Fibroblast of gingiva (primary cell): ENCODE measurements at places on chromosomes 3 and 15.

DNA sequence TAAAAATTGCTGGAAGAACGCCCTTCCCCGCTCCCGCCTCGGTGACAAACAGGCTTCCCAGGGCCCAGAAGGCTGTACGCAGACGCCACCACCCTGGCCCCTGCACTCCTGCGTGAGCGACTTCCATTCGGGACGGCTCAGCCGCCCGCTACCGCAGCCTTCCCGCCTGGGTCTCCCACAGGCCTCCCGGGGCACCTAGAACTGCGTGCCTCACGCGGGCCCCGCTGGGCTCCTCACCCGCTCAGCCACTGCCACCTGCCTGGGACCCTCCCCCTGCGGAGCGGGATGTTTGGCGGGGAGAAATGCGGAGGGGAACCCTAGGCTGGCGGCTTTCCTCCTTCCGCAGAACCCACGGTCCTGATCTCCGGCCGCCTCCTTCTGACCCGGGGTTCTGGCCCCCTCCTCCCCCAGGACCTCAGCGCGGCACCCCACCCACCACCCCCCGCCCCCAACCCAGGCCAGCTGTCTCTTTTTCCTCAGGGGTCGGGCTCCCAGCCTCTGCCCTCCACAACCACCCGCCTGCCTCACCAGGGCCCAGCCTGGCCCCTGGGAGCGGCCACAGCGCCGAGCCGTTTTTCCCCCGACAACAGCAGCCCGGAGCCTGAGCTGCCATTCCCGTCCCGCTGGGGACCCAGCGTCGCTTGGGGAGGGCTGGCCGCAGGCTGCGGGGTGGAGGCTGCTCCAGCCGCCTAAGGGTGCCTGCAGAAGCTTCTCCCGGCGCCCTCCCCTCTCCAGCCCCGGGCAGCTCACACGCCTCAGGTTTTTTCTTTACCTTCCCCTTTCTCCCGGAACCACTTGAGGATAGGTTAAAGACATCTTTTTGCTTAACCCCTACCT is 27.6 kb upstream of the RAB7A start:
- no peak for DNase-seq

DNA sequence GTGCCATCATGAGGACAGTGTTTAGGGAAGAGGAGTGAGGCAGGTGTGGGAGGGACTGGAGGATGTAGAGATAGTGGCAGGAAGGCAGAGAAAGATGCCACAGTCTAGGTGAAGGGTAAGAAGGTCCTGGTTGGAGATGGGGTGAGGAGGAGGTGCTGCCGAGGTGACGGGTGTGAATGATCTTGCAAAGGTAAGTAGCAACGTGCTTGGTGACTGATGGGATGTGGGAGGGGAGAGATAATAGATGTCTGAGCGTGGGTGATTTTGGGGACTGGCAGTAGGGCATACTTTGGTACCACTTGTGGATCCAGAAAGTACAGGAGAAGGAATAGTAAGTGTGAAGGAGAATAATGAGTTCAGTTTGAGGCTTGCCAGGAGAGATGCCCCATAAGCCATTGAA is 27.2 kb downstream of the EPHB3 start:
- no peak for DNase-seq

GRCh38 chr3:161859865-161860450 is 363.4 kb downstream of the OTOL1 start:
- DNase-seq, result no peak

DNA sequence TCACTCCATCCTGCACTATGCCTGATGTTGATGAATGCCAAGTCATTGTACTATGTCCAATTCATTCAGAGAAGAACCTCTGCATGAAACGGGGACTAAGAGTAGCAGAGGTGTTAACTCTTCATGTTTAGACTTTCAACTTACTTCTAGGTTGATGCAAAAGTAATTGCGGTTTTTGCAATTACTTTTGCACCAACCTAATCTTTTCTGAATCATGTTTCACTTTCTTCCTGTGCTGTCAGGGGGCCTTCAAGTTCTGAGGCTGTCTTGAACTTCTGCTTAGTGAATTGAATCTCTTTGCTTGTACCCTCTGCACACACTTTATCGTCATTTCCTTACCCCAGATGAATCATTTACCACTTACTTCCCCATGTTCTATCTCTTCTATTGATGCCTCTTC is 636.2 kb downstream of the NAALADL2 start:
- DNase-seq, result no peak

DNA sequence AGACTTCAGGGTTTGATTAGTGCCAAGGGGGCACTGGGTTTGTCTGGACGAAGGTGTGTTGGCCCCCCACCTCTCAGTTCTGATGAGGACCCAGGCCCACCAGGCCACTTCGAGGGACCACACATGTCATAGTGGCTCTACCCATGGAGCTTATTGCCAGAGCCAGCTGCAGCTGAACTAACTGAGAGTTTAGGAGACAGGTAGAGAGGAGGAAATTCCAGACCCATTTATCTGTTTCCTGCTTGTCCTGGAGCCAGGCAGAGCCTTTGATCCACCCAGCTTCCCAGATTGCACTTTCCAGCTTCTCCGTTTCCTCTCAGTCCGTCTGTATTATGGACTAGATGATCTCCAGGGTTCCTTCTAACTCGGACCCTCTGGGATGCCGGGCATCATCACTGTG is 20.9 kb downstream of the SLC24A1 start:
- DNase-seq, result no peak

- no peak for DNase-seq
These were observed 60.6 kb downstream of the THRB start for GRCh38 chr3:24433838-24434591.

DNA sequence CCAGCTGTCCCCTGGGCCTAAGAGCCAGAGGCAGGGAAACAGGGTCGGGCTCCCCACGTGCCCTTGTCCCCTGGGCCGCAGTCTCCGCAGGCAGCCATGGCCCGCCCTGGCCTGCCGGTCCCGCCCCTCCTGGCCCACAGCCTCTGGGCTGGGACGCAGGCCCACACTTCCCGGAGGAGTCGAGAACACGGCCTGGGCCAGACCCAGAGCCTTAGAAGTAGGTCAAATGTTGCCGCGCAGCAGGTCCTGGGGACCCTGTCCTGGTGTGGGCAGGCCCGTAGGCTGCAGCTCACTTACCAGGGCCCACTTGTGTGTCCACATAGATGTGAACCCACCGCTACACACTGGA is 4.3 kb upstream of the MYL3 start:
- peak; percentile 80 for DNase-seq

DNA sequence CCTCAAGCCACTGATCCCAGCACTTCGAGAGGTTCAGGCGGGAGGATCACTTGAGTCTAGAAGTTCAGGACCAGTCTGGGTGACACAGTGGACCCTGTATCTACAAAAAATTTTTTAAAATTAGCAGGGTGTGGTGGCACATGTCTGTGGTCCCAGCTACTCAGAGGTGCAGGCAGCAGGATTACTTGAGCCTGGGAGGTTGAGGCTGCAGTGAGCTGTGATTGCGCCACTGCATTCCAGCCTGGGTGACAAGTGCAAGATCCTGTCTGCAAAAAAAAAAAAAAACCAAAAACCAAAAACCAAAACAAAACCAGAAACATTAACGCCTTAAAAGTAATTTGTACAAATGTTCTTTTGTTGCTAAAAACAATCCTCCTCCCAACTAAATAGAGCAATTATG is 27.9 kb upstream of the SLC12A8 start:
- DNase-seq, result peak; percentile 19

DNA sequence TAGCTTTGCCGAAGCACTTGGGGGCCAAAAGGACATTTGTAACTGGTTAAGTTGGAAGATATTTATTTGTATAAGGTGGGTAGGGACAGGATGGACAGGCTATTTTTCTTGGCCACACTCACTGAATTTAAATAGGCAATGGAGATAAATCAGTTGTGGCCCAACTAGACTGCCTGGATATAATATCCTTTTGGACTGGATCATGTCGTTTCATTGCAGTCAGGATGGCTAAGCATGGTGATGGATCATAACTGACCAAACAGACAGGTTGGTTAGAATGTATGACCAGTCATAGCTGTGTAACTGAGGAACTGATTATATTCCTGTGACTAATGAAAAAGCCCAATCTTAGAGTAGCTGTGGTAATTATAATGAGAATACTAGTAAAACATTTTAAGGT is 284.0 kb downstream of the LPP start:
- DNase-seq, result no peak

GRCh38 chr3:14096742-14097141 is 27.9 kb downstream of the CHCHD4 start:
- DNase-seq, result no peak

DNA sequence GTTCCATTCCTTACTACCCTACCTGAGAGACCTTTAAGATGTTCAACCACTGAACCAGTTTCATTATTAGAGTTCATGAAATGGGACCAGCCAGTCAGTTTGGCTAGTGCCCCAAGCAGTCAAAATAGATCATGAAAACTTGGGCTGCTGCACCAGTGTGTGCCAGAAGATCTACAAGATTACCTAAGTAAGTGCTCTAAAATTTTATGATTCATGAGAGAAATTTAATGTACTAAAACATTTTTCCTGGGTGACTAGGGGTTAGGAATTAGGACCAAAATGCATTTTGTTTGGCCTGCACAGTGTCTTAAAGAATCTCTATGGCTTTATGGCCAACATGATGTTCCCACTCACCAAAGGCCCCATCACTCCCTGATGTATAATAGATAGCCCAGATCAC is 214.7 kb downstream of the ATP8B4 start:
- DNase-seq, result peak; percentile 19

GRCh38 chr15:101810876-101811275 is 1.1 kb upstream of the OR4F15 start:
- no peak for DNase-seq

DNA sequence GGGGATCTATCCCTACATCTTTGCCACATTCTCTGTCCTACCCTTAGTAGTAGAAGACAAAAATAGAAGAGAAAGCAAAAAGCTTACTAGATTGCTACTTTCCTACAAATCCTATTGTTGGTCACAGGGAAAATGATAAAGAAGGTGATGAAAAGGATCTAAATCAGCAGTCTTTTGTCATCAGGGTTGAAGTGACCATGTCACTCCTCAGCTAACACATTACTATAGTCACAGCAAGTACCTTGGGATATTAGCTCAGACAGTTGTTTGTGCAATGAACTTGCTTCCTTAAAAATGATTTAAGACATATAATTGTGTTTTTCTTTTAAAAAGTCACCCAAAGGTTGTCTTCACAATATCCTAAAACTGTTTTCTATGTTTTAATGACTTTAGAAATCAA is 6.3 kb downstream of the ST3GAL6 start:
- DNase-seq, result no peak

DNA sequence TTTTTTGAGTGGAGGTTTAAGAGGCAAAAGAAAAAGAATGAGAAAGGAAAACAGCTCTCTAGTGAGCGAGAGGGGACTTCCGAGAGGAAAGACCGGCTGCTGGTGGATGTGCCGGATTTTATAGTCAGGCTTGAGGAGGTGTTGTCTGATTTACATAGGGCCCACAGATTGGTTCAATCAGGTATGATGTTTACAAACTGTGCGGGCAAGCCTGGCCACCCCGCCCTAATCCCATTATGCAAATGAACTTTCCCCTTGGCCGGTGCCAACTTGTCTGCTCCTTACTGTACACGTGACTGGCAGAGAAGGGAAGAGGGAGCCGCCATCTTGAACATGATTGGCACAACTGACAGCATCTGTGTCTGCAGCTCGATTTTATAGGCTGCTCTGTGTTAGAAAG is 44.7 kb downstream of the FAM43A start:
- DNase-seq, result no peak

DNA sequence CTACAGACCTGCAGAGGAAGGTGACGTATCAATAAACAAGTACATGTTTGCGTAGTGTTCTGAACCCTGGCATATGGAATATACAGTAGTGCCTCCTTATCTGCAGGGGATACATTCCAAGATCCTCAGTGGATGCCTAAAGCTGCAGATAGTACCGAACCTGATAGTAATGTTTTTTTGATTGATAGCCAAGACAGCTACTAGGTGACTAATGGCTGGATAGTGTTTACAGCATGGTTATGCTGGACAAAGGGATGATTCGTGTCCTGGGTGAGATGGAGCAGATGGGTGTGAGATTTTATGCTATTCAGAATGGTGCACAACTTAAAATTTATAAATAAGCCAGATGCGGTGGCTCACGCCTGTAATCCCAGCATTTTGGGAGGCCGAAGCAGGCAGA is 55.8 kb upstream of the IGF2BP2 start:
- no peak for DNase-seq

DNA sequence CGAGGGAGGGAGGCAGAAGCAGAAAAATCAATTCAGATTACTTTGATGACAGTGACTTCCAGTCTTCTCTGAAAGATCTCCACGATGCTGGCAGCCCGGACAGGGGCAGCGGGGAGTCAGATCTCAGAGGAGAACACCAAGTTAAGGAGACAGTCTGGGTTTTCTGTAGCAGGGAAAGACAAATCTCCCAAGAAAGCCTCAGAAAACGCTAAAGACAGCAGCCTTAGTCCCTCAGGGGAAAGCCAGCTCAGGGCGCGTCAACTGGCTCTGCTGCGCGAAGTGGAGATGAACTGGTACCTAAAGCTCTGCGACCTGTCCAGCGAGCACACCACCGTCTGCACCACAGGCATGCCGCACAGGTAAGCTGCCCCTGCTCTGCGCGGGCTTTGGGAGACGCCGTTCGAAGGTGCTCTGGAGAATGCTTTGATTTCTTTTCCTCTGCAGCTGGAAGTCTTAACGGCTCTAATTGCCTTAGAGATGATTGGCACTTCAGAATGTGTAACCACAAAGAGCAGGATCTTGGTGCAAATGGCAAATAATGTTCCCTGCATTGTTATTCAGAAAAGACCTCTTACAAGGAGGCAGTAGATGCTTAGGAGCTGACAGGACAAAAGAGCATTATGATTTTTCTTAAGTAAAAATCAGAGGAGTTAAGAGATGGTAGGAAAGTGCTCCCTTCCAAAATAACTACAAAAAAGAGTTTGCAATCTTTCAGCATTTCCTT is at the start of gene KCNAB1:
Gene KCNAB1 (plus strand): TSS at position 51 of the 724 bp plus-strand sequence.
- DNase-seq, result no peak

DNA sequence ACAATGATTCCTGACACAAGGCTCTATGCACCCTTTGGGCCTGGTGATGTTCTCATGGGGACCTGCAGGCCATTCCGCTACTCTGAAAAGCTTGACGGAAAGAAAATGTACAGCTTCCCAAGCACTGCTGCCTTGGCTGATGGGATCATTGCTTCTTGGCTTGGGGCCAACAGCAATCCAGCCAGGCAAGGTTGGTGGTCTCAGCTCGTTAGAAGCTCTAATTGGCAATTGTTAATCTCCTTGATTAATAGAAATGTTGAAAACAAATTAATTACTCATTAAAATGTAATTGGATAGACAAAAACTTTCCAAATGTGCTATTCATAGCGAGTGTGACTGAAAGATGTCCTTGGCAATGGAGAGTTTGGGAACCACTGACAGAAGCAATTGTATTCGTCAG is 16.3 kb upstream of the MYZAP start:
- no peak for DNase-seq
